ENCODE measurements at places on chromosomes 7 and 10.

GRCh38 chr7:70618020-70618551, 513.9 kb upstream of the GALNT17 start:
- DNase-seq, result no peak

DNA sequence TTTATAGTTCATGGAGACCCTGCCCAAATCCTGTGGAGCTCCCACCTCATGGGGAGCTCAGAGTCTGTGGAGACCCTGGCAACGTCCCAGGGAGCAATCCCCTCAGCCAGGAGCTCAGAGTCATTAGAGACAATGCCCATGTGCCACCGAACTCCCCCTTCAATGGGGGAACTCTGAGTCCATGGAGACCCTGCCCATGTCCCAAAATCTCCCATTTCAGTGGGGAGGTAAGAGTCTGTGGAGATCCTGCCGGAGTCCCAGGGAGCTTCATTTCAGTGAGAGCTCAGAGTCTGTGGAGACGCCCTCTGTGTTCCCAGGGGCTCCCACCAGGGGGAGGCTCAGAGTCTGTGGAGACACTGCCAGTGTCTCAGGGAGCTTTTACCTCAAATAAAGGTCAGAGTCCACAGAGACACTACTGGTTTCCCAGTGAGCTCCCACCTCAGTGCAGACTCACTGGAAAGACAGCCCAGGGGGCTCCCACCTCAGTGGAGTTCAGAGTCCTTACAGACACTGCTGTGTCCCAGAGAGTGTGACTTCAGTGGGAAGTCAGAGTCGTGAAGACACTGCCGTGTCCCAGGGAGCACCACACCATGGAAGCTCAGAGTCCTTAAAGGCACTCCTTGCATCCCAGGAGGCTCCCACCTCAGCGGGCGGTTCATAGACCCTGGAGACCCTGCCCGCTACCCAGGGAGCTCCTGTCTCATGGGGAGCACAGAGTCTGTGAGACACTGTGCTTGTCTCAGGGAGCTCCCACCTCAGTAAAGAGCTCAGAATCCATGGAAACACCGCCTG, 5.0 kb downstream of the MYO1G start:
- DNase-seq, result peak; percentile 76

DNA sequence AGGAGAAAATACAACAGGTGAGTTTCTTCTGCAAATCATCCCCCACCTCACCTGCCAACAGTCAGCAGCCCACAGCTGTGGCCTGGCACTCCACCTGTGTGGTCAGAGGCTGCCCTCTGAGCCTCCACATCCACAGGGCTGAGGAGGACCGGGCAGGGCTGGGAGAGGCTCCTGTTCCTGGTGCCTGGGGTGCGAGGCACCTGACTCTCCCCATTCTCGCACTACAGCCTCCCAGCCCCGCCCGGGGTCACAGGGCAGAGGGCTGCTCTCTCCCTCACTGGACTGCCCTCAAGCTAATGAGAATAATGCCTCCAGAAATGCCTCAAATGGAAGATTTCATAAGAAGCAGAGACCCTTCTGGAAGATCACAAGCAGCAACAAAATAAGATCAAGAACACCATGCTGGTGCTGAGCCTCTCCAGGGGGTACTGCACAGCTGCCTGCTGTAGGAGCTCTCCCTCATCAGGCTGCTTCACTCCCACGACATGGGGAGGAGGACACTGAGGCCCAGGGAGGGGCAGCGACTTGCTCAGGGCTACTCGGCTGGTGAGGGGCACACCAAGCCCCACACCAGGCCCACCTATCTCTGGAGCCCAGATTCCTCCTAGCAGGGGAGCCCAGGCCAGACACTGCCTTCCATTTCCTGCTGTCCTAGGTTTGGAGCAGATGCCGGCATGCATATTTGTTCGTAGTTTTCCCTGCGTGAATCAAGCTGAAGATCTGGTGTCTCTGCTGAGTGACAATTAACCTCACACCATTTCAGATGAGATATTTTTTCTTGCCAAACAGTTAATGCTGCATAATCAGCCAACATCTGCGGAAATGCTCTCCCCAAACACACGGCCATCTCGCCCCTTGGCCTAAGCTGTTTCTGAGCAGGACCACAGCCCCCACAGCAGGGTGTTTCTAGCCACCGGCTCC, 76.5 kb downstream of the FAM53B start:
- no peak for DNase-seq

DNA sequence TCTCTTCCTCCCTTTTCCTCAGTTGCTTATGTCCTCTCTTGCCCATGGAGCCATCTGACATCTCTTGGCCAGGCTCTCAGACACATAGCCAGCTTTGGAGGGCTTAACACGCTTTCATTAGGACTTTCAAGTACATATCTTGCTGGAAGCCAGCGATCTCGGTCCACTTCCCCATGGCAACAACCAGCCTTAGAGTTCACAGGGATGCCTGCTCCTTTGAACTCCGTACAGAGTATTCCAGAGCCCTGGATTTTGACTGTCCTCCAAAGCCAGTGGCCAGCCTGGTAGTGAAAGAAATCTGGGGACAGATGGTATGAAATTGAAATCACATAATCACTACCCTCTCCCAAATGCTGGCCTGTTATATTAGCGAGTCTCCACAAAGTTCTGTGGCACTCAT, 370.5 kb upstream of the NPVF start:
- DNase-seq, result no peak

DNA sequence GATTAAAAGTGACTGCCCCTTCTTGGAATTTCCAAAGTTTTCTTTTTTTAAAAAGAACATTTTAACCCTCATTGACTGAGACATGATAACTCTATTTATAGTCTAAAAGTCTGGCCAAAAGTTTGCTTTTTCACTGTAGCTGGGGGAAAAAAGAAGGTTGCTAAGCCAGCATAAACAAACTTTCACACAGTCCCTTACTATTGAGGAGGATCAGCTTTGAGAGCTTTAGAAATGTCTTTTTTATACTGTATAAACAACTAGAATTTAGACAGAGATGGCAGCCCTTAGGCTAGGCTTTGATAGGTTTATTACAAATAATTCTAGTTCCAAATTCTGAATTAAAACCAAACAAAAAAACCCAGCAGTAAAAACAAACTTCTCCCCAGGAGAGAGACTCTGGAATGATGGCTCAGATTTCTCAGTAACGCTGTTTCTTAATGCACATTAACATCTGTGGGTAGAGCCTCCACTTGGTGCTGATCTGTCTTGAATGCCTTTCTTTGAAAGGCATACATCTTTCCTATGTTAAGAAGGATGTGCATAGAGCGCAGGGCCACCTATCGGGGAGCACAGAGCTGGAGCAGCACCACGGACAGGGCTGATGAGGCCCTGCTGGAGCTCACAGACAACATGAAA, 100.9 kb upstream of the PDLIM1 start:
- DNase-seq, result peak; percentile 80

DNA sequence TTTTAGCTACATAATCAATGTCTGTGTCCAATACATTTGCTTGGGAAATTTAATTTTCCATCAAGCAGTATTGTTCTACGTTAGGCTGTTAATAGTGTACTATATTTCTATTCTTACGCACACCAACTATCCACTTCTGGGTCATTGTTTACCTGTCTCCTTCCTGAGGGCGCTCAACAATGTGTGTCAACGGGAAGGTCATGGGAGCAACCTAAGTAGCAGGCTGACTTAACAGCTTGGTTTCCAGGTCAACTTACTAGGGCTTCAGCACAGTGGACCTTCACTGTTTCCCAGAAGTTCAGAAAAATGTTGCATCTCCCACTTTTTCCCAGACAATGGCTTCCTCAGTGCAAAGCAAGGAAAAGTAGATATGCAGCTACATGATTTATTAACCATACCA, 13.7 kb downstream of the THSD7A start:
- DNase-seq, result no peak

Measured in islet precursor cell (in vitro differentiated cells).